NCI-H1048 (cell line): ENCODE measurements at places on chromosomes 4 and X.

DNA sequence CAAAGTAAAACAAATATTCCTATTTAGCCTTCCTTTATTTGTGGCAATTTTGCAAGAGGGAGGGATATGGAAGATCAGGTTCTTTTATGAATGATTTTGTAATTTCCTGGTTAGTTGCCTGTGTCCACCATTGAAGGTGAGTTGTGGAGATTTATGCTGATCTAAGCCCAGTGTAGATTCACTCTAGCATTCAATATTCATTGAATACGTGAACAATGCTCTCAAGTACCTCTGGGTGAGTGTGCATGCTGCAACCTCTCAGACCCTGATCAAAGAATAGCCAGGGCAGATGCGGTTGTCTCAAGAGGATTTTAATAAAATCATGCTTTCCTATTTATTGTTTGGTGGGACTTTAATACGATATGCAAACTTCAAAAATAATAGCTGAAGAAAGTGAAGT is 628.4 kb downstream of the SPRY1 start:
- no peak for DNase-seq

DNA sequence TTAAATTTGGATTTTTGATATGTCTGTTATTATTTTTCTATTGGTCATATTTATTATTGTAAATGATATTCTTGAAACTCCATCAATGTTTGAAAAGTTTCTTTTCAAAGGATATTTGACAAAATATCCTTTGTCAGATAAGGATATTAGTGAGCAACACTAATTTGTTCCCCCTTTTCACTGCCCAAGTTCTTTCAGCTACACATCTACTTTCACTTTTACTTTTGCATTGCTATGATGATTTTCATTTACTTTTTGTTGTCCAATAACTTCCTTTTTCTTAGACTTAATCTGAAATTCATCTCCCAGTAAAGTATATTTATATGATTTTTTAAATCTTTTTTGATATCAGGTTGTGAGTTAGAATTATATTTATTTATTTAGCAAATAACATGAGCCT is 542.3 kb upstream of the ADGRL3 start:
- no peak for DNase-seq

DNA sequence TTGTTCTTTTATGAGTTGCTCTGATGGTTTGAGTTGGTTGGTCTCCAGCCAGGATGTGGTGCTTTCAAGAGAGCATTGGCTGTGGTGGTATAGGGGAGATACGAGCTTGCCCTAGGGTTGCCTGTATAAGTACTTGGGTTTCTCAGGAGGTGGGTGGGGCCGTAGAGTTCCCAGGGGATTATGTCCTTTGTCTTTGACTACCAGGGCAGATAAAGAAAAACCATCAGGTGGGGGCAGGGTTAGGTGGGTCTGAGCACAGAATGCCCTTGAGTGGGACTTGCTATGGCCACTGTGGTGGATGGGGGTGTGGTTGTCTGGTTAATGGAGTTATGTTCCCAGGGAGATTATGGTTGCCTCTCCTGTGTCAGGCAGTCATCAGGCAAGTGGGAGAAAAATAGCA is 247.9 kb upstream of the HAND2 start:
- DNase-seq, result no peak

DNA sequence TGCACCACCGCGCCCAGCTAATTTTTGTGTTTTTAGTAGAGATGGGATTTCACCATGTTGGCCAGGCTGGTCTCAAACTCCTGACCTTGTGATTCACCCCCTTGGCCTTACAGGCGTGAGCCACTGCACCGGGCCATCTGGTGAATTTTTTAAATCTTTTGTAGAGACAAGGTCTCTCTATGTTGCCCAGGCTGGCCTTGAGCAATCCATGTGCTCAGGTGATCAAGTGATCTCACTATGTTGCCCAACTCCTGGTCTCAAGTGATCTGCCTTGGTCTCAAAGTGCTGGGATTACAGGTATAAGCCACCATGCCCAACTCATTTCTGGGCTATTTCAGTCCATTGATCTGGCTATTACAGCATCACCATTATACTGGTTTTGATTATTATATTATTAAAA is 22.2 kb upstream of the GALNT7 start:
- DNase-seq, result no peak

DNA sequence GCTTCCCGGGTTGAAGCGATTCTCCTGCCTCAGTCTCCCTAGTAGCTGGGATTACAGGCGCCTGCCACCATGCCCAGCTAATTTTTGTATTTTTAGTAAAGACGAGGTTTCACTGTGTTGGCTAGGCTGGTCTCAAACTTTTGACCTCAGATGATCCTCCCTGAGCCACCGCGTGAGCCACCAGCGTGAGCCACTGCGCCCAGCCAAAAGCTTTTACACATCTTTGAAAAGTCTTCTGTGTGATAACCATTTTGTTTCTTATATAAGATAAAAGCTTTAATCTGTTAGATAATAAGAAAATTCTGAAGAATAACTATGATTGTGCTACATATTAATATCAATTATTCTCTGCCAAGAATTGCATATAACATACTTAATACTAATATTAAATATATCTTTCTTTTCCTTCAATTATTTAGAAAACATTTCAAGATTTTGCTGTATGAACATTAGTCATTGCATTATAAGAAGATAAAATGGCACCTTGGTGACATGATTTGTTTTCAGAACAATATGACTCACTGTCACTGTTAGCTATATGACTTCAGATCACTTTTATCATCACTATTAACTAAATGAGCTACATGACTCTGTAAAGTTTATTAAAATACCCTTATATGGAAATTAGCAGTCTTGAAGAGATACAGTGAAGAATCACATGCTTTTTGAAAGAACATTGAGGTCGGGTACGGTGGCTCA is 33.4 kb downstream of the RUFY3 start:
- no peak for DNase-seq

- DNase-seq, result no peak
These were observed 2618.6 kb downstream of the ARAP2 start for GRCh38 chr4:33625748-33626147.

DNA sequence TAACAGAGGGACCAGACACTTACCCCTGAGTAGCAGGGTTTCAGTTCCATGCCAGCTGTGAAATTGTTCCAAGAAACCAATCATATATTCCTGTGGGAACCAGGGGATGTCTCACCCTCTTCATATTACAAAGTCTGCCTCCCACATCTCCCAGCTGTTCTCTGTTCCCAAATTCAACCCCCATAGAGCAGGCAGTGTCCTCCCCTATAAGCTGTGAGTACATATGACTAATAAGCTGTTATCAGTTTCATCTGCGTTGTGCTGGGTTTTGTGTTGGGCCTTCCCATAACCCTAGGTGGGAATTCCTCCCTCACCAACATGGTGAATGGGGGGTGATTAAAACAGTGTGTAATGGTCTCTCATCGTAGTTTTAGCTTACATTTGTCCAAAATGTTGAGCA is 41.0 kb downstream of the CEP44 start:
- DNase-seq, result no peak

DNA sequence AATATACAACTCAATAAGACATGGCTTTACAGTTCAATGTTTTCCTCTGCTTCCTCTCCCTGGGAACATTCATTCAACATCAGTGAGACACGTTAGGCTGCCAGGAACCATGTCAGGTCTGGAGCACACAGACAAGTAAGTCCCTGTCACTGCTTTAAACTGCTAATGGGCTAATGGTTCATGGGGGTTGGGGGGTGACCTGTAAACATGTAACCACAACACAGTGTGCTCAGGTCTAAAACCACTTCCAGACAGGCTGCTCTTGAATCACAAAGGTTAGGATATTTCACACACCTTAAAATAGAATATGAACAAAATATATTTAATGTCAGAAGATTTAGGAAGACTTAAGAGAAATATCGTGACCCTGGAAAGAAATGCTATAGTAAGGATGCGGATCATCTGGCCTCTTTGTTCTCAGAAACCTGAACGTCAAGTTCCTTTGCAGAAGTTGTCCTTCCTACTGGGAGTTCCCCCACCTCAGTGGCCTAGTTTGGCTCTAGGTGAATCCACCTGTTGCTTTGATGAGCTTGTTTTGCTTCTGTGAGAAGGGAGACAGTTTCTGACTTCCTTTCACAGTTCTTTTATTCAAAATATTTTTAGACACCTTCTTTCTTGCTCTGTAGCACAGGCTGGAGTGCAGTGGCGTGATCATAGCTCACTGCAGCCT is 359.9 kb downstream of the UNC5C start:
- DNase-seq, result no peak

- DNase-seq, result no peak
These were observed 50.2 kb downstream of the ZNF827 start for GRCh38 chr4:145888393-145888792.

DNA sequence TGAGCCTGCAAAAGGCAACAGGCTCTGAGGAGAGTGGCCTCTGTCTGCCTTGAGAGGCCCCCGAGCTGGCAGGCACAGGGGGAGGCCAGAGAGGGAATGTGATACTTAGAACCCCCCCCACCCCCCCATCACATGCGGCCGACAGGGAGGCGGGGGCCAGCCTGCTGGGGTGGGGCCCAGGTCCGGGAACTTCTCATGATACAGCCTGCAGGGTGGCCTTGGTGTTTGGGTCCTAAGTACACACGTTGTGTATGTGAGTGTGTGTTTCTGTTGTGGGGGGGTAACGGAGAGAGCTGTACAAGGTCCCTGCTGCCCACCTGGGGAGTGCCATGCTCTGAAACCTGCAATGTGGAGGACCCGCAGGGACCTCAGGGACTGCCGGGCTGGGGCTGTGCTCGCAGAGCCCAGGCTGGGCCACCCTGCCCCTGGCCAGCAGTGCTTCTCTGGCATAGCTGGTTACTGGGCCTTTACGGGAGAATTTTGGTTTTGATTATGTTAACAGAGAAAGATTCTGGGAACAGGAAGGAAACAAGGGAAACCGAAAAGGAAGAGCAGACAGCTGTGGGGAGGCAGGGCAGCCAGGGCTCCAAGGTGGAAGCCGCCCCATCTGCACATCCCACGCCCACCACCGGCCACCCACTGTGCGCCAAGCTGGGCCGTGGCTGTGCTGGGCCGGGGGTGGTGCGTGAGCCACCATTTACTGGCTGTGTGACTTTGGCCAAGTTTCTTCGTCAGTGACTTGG is 19.9 kb downstream of the SH3BP2 start:
- no peak for DNase-seq

GRCh38 chrX:154013614-154014360 is 5.9 kb downstream of the IRAK1 start:
- DNase-seq, result peak; percentile 12

GRCh38 chrX:143636831-143637230 is 930 bp upstream of the SLITRK4 start:
- no peak for DNase-seq

DNA sequence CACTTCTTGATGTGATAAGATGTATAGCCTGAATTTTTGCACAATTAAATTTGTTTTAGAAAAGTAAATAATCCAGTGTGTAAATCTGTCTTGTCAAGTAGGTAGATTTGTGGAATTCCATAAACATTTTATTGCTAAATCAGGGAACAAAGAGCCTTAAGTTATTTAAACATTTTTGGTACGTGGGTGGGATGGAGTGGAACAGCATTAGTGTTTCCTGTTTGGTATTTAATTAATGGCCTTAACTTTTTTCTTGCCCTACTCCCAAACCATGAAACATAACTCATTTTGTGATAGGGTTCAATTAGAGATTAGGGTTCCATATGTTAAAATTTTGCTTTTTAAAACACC is 5.1 kb downstream of the NUDT9 start:
- no peak for DNase-seq

GRCh38 chrX:10516781-10517322 is 103.5 kb downstream of the MID1 start:
- DNase-seq, result no peak

DNA sequence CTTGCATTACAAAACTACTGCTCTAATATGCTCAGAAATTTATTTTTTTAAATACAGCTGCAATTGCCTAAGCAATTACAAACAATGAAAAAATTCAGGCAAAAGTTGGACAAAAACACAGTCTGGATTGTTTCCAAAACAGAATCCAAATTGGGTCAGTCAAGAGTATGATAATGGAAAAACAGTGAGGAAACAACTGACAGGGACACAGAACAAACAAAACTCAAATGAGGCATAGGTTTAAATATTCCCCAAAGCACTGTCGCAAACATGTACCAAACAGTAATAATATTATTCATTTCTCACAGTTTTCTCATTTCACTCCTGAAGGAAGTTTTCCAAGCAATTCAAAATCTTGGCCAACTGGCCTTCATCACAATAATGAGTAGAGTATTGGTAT is 386.6 kb downstream of the CENPC start:
- DNase-seq, result no peak

GRCh38 chr4:24820541-24820940 is 25.2 kb downstream of the SOD3 start:
- DNase-seq, result no peak

GRCh38 chr4:133146574-133147241 is 2.4 kb upstream of the PCDH10 start:
- DNase-seq, result no peak

- DNase-seq, result no peak
These were observed 134.5 kb upstream of the NLGN4X start for GRCh38 chrX:6363188-6363587.

DNA sequence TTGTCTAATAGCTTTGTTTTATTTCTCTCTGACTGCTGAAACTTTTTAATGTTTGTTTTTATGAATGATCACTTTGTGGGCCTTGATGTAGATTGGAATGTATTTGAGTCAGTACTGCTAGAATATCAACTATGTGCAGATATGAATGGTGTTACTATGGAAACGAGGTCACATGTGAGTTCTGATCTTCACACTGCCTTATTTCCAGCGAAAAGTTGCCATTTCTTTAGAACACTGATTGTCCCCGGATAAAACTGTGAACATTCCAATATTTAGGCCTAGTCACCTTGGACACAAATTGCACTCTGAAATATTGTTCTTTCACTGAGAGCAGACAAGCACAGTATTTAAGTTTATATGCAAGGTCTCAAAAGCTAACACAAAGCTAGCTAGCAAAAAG is 27.2 kb upstream of the MAGED1 start:
- DNase-seq, result no peak
